Esophagus squamous epithelium (tissue), 5 donors: ENCODE measurements at places on chromosomes 2 and 18.

DNA sequence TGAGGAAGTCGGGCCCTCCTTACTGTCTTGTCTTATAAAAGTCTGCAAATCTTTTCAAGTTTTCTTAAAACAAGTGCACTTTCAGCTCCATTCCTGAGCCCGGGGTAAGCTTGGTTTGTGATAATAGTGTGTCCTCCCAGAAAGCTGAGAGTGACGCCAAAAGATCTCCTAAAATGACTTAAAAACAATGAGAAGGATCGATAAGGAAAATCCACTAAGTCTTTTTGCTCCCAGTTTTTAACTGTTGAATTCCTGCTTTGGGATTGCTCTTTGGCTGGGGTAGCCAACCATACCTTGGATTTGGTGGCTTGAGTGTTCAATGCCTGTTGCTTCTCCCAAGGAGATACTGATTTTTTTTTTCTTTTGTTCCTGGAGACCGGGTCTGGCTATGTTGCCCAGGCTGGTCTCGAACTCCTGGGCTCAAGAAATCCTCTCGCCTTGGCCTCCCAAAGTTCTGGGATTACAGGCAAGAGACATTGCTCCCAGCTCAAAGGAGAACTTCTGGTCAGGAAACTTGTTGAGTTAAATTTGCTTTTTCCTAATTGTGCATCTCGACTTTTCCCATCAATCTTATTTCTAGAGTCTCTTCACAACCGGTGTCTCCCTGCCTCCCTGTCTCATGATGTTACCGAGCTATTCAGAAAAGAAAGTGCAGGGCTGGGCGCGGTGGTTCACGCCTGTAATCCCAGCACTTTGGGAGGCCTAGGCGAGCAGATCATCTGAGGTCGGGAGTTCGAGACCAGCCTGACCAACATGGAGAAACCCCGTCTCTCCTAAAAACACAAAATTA, 3.0 kb downstream of the TGIF1 start:
- DNase-seq = no peak

GRCh38 chr2:23586741-23587306, 201.8 kb downstream of the KLHL29 start:
- DNase-seq = no peak

- DNase-seq = no peak
Measured at GRCh38 chr18:76687304-76687962, 134.9 kb upstream of the ZNF236 start.

- no peak for DNase-seq
Measured at GRCh38 chr18:63648241-63648640, 4.2 kb upstream of the SERPINB4 start.

DNA sequence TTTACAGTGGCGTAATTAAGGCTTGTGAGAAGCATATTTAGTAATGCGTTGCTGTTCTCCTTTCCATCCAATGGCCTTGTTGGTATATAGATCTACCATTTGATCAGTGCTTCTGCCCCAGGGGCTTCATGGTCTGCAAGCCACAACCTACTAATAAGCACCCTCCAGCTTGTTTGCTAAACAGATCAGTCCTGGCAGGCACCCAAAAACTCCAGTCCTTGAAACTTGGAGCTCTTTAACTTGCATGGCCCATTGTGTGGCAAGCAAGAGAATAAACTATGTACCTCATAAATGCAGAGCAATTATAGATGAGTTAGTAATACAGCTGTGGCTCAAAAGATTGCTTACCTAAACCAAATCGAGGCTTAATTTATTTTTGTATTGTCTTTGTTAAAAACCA, 158.5 kb downstream of the FTCDNL1 start:
- no peak for DNase-seq

- no peak for DNase-seq
Measured at GRCh38 chr2:237122214-237122666, 36.6 kb downstream of the COPS8 start.

DNA sequence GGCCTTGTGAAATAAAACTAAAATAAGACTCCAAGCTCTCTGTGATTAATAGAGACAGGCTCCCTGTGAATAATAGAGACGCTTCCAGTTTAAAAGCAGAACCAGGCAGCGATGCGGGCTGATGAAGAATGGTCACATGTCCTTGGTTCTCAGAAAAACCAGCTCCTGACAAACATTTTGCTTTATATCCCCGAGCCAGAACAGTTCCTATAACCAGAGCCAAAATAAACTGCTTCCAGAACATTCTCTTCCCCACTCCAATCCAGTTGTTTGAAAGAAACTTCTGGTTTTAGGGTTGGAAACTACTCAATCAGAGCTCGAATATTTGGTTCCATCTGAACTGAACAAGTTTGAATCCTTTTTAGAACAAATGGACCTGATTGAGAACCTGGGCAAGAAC, 213.7 kb downstream of the TSN start:
- no peak for DNase-seq

GRCh38 chr2:158221063-158222020, 119.7 kb downstream of the UPP2 start:
- no peak for DNase-seq

GRCh38 chr18:23963443-23964165, 51.0 kb upstream of the TTC39C start:
- DNase-seq = no peak

DNA sequence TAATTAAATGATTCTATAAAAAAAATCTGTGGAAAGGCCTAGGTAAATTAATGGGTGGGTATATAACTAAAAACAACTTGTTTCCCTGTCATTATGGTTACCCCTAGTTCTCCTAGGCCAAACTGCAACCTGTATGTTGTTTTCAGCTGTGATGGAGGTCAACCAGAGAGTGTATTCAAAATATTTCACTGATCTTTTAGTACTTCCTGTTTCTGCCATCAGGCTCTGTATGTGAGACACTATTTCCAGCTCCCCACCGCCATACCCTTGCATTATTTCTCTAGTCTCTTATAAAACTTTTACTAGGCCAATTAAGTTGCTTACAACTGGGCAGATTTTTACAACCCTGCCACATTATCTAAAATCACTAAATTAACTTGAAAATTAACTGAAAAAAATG, 21.0 kb upstream of the CDKL4 start:
- DNase-seq = no peak
